ENCODE measurements at places on chromosomes 1 and 21.

DNA sequence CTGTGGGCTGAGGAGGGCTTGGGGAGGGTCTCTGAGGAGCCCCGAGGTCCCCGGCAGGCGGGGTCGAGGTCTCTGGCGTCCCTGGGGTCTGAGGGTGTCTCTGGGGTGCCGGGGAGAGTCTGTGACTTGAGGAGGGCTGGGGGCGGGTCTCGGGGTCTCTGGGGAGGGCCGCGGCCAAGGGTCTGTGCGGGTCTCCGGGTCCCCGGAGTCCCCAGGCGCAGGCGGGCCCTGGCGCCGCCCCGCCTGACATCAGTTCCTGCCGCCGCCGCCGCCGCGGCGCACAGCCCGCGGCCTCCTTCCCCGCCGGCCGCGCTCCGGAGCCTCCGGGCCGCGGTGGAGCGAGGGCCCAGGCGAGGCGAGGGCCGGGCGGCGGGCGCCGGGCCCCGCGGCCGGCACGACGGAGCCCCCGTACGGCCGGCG, at the start of gene PLEKHM2:
PLEKHM2 (plus strand) TSS at position 279 of the 420 bp plus-strand sequence. CDS start 239 bp downstream, outside the sequence.
- no peak for DNase-seq

DNA sequence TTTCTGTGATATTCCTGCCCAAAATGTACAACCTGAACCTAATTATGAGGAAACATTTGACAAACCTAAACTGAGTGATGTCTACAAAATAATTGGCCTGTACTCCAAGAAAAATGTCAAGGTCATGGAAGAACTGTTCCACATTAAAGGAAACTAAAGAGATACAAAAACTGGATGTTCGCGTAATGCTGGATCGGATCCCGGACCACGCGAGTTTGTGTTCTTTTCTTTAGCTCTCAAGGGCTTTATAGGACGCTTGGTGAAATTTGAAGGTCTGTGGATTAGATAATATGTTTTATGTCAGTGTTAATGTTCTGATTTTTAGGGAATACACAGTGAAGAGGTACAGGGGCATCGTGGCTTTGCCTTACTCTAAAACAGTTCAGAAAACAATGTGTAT, 400.5 kb downstream of the CAMTA1 start:
- DNase-seq, result no peak

DNA sequence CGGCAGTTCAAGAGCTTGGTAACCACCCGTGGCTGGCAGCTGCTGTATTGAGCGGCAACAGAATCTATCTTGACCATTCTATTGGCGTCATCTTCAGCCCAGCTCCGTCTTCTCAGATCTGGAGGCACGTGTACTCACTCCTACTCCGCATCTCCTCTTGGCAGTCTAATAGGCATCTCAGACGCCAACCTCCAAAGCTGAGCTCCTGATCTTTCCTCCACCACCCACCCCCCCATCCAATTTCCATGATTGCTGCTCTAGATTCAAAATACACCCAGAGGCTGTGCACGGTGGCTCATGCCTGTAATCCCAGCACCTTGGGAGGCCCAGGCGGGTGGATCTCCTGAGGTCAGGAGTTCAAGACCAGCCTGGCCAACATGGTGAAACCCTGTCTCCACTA, 84.6 kb upstream of the CASZ1 start:
- no peak for DNase-seq

- DNase-seq, result no peak
These were observed 602 bp downstream of the SH3BGRL3 start for GRCh38 chr1:26280333-26281042.

GRCh38 chr1:19036813-19037605, 80.5 kb upstream of the IFFO2 start:
- DNase-seq, result no peak

DNA sequence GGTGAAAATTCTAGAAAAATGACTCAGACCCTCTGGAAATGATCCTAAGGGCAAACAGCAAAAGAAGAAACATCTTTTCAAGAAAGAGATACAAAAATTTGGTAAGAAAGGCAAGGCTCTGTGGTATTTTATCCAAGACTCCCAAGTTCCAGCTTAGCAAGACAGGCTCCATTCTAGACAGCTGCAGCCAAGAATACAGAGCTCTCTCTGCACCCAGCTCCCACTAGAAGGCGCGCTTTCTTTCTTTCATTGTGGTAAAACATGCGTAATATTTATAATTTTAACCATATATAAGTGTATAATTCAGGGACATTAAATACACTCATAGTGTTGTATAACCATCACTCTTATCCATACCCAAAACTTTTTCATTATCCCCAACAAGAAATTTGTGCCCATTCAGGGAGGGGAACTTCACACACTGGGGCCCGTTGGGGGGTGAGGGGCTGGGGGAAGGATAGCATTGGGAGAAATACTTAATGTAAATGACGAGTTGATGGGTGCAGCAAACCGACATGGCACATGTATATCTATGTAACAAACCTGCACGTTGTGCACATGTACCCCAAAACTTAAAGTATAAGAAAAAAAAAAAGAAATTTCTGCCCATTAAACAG, 2.2 kb upstream of the HFM1 start:
- DNase-seq, result no peak

DNA sequence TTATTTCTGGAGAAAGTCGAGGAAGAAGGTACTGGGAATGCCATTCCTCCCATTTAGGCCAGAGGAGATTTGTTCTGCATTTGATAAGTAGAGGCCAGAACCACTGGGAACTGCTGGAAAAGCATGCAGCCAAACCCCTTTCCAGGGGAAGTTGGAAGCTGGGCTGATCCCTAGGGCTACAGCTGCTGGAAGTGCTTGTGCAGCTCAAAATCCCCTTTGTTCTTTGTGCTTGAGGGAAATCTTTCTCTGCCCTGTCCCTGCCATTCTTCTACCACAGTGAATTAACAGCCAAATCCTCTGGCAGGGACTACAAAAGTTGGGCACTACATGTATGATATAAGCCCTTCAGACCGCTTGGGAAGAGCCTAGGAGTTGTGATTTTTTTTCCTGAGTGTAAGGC, 734.1 kb downstream of the LRRIQ3 start:
- DNase-seq, result no peak

DNA sequence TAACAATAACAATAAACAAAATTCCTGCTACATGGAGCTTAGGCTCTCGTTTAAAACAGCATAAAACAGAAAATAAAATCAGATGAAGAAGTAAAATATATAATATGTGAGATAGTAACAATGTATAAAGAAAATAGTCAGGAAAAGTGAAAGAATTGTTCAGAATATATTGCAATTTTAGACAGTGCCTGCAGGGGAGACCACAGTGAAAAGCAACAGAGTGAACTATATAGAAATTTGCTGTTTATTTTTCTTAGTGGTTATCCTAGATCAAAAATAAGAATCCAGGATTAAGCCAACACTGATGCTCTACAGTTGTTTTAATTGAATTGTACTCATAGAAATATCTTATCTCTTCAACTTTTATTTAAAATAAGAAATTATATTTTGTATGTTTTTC, 1639.0 kb upstream of the B3GALT2 start:
- no peak for DNase-seq

DNA sequence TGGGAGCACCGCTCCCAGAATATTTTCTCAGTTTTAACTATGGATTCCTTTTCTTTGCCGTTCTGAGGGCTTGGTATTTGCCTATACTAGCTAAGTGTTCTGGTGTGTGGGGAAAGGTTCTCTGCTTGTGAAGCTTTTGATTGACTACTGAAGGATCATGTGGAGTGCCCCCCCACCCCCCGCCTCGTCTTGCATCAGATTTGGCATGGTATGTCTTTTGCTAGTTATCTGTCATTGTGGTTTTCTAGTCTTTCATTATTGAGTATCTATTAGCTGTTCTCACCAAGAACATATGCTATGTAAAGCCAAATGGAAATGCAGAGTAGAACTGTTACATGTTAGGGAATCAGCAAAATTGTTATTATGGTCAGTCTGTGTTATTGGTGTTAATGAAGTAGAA, 58.3 kb downstream of the MACF1 start:
- DNase-seq, result no peak

- no peak for DNase-seq
These were observed 88.5 kb downstream of the SLC44A5 start for GRCh38 chr1:75522389-75522788.

DNA sequence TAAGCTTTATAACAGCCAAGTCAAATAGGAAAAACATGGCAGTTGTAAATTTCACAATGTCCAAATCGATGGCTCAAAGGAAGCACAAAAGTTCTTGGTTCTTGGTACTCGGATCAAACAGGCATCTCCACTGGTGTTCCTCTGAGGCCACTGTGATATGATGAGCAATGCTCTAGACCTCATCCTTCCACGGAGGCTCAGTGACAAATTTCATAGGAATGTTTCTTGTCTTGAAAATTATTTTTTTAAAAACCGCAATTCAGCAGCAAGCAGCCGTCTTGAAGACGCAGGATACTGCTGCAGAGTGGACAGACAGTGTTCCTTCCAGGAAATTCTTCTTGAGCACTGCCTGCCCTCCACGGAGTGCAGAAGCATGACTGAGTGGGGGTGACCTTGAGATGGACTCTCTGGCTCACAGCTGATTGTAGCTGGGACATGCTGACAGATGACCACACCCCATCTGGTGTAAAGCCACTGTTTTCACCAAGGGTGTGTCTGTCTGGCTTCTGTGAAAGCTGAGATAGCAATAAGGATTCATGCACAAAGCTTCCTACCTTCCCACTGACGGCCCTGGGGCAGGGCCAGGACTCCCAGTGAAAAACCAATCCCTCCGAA, 61.9 kb downstream of the TIAM1 start:
- DNase-seq, result no peak
